ENCODE measurements at places on chromosomes 6 and 20.

DNA sequence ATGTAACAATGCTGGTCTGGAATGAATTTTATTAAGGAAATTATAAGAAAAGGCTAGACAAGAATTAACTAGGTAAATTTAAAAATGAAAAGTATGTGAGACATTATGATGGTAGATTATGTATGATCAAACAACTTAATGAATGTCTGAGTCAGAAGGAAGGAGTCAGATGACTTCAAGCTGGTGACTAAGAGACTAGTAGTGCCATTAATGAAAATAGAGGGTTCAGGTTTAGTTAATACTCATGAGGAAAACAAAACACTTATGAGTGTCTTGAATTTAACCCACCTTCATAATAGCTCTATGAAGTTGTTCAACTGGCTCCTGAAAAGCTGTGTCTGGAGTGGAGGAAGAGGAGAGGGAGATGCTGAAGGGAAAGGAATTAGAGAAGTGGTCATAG, 256.3 kb downstream of the ADGRB3 start:
- DNase-seq, result no peak

DNA sequence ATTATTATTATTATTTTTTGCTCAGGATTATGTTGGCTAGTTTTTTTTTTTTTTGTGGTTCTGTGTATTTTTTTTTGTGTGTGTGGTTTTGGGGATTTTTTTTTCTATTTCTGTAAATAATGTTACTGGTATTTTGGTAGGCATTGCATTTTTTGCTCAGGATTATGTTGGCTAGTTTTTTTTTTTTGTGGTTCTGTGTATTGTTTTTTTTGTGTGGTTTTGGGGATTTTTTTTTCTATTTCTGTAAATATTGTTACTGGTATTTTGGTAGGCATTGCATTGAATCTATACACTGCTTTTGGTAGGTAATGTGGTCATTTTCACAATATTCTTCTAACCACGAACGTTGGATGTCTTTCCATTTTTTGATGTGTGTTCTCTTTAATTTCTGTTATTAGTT, 17.4 kb downstream of the PHF3 start:
- DNase-seq, result no peak

- peak; percentile 54 for DNase-seq
Measured at GRCh38 chr6:44172731-44173500, 14.3 kb downstream of the CAPN11 start.

- DNase-seq, result peak; percentile 79
Measured at GRCh38 chr6:3209114-3210023, 18.1 kb downstream of the TUBB2B start.

- DNase-seq, result no peak
Measured at GRCh38 chr20:63811491-63811875, 19.6 kb downstream of the ZBTB46 start.

- no peak for DNase-seq
Measured at GRCh38 chr6:27031302-27031701, 216.2 kb upstream of the PRSS16 start.

DNA sequence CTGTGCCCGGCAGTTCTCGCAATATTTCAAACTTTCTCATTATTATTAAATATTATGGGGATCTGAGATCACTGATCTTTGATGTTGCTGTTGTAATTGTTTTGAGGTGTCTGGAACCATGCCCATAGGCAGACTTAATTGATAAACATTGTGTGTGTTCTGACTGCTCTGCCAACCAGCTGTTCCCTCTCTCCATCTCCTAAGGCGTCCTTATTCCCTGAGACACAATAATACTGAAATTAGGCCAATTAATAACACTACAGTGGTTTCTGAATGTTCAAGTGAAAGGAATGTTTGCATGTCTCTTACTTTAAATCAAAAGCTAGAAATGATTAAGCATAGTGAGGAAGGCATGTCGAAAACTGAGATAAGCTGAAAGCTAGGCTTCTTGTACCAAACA, 7.6 kb downstream of the MAPK14 start:
- no peak for DNase-seq

DNA sequence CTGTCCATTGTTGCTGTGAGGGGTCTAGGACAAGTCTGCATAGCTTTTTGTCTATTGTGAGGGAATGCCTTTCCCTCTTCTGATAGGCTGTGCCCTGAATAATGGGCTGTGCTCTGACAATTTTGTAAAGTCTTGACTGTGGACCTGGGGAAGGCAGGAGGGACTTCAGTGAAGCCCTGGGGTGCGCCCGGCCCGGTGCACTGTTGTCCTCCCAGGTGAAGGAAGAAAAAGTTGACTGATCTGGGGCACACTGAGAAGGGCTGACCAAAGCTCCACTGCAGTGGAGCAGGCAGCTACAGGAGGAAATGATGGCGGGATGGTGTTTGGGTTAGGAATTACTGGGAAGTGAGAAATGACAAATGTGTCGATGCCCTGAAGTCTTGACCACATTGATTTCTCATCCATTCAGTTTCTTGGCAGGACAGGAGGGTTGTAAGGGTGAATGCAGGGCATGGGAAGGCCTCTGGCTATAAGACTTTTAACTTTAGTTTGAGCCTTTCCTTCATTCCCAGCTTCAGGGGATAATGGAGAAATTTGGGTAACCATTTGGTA, 224.0 kb upstream of the CST7 start:
- DNase-seq, result no peak

DNA sequence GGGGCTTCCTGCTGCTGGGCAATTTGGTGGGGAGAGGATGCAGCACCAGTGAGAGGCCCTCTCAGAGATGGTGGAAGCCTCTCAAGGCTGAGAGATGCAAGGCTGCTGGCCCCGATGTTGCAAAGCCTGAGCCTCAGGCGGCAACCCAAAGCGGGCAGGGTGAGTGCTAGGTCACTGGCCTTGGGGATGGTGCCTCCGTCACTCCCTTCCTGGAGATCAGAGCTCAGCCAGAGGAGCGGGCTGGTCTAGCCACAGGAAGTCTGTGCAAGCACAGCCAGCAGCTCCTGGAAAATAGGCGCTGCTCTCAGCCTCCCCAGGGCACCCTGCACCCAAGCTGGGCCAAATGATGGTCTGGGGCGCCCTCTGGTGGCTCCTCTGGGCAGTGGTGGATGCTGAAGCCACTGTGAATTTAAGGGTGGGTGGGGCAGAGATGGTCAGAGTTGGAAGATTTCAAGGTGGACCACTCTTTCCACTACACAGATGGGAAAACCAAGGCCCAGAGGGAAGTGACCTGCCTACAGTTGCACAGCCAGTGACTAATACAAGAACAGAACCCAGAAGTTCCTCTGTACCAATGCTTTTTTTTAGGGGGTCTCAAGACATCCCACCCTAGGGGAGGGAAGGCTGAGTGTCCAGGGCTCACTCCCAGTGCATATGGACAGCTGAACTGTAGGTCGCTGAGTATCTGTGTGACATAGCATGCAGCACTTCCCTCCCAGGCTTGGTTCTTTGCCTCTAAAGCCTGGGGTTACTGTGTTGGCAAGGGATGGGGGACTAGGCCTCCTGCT, 20.8 kb downstream of the C20orf203 start:
- peak; percentile 68 for DNase-seq

- DNase-seq, result no peak
Measured at GRCh38 chr6:136173519-136174507, 76.3 kb downstream of the MTFR2 start.

DNA sequence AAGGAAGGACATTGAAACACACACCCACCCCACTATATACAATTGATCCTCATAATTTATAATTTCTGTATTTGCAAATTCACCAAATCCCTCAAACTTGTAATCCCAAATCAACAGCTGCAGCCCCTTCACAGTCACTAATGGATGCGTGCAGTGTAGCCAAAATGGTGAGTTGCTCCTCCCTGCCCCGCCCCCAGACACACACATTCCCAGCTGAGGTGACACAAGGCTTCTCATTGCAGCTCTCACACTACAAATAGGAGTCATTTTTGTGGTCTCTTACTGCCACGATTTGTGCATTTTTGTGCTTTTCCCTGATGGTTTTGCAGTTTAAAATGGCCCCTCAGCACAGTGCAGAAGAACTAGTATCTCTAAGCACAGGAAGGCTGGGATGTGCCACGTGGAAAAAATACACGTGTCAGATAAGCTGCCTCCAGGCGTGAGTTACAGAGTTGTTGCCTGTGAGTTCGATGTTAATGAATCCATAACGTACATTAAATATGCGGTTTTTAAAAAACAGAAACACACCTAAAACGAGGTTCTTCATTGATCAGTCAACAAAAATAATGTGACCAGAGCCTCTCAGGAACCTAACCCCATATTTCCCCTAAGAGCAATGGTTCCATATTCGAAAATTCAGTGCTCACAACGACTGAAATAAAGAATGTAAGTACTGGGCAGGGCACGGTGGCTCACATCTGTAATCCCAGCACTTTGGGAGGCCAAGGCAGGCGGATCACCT, 8.2 kb downstream of the ATP9A start:
- DNase-seq, result no peak

GRCh38 chr20:37343212-37343993, 2.5 kb upstream of the SRC start:
- peak; percentile 29 for DNase-seq

GRCh38 chr20:44430270-44431065, 45.2 kb upstream of the TTPAL start:
- no peak for DNase-seq

DNA sequence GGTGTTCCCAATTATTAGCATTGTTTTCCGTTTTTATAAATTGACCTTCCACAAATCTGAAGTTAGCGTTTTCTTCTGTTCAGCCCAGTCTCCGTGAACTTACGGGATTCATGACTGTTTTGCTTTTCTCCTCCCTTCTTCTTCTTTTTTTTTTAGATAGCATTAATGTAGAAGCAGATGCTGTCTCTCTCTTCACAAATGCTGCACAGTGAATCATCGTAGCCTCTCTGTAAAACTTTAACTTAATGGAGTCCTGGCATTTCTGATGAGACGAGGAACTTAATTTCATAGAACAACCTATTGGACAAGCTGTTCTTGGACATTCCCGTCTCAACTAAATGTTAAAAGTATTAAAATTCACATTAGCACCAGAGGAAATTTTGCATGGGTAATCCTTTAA, 138.0 kb upstream of the EEF1E1 start:
- no peak for DNase-seq

DNA sequence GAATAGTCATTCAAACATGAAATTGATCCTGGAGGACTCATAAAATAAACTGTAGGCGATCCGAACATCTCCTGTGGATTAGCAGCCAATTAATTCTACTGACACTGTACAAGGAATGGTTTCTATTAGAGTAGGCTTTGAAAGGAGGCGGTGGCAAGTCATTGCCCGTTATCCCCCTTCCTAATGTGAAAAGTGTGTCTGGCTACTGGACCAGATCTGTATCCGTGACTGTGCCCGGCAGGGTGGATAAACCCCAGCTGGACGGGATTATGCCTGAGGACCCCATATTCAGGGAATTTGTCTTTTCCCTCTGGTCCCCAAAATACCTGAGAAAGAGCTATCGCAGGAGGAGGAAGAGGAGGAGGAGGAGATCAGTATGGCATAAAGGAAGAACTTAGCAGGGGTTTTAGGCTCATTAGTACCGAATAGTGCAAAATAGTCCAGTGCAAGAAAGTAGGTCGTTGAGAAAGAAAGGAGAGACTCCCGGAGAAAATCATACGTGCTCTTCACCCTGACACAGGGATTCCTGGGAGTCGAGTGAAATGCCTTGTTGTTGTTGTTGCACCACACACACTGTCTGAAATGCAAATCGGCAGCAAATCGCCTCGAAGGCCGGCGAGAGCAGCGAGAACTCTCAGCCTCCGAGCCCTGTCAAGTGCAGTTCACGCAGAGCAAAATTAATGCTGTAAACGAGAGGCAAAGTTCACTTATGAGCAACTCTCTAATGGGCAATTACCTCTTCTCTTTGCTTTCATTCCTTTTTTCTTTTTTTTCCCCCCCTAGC, 178.9 kb upstream of the ARID1B start:
- DNase-seq, result peak; percentile 55

- DNase-seq, result no peak
Measured at GRCh38 chr6:166751051-166751595, 124.1 kb upstream of the RPS6KA2 start.

GRCh38 chr6:42406306-42407280, 45.1 kb downstream of the TRERF1 start:
- no peak for DNase-seq

- no peak for DNase-seq
Measured at GRCh38 chr6:44642349-44642748, 254.8 kb downstream of the CDC5L start.

DNA sequence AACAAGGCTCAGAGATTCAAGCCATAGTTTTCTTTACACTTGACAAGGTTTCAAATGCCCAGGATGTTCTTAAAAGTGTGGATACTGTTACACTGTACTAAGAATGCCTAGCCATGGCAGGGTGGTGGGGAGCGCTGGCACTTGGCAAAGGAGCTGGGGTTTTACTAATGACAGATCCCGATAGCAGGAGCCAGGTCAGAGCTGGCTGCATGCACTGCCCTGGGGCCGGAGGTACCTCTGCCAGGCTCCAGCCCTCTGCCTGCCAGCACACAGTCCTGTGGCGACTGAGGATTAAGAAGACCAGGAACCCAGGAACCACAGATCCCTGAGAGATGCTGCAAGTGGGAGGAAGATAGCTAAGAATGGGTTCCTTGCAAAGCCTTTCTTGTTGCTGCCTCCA, 260.3 kb downstream of the ALDH8A1 start:
- DNase-seq, result no peak

DNA sequence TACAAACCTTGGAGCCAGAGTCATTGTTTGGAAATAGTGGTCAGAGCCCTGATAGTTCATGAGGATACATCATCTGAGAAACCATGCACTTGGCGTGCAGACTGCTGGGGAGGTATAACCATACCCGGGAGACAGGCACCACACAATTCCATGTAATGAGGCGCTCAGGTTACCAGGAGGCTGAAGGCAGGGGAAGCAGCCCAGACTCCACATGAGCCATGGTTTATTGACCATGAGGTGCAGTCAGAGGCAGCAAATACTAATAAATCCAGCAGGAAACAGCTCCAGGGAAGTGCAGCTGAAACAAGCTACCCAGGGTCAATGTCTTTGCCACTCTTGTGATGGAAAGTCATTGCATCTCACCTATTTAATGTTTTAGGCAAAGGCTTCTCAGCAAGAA, 156.0 kb downstream of the TBC1D7 start:
- no peak for DNase-seq

DNA sequence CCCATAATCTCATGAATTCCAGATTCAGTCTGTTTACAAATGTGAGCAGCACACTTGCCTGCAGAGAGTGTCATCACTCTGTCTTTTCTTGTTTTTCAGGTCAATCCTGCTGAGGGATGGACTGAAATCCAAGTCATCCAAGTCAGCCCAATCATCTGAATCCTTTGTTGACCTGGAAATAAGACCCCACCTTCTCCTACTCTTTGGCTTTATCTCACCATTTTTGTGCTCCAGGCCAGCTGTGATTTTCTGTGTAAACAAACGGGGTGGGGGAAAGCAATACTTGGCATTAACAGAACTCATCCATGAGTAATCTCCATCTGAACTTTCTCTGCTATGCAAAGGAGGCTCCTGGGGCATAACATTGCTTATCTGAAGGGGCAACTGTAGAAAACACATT, 16.9 kb upstream of the GSTA4 start:
- no peak for DNase-seq

GRCh38 chr6:38974389-38975151, 74.0 kb upstream of the GLP1R start:
- no peak for DNase-seq

GRCh38 chr6:165274611-165275010, 34.8 kb downstream of the C6orf118 start:
- DNase-seq, result no peak

- no peak for DNase-seq
Measured at GRCh38 chr20:58130581-58130980, 97.9 kb downstream of the ANKRD60 start.

GRCh38 chr6:37866590-37867507, 47.3 kb downstream of the ZFAND3 start:
- no peak for DNase-seq
